ENCODE measurements at places on chromosomes 7 and 10.

GRCh38 chr7:72053292-72053691, 358.8 kb downstream of the CALN1 start:
- no peak for DNase-seq

DNA sequence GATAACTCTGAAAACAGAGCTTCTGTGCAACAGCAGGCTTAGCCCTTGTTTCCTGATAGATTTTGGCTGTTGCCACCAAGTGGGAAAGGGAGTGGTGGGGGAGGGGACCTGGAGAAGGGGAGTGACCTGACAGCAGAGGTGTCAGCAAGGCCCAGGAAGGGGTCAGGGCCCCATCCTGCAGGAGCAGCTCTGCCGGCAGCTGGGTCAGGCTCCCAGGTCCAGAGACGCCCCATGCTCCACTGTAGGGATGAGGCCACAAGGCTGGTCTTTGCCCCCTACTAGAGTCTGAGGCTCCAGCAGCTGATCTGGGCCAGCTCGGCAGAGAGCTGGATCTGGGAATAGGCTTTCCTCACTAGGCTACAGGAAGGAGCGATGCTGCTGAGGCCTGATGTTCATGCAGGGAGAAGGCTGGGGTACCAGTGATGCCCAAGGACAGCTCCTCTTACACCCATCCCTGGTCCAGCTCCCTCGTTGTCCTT, 44.0 kb upstream of the ZMIZ1 start:
- DNase-seq, result no peak

DNA sequence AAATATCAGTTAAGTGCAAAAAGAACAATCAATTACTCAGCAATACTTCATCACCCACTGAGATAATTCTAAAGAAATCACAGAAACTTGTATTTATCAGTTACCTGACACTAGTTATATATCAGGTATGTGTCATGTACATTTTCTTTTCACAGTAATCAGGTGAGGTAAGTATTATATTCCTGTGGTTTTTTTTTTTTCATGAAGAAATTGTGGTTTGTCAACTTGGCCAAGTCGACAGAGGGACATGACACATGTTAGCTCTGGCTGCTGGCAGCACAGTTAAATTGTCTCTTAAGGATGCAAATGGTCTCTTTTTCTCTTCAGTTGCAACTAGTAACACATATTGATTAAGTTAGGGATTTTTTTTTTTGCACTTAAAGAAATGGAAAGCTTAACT, 13.7 kb upstream of the GPR141 start:
- no peak for DNase-seq

GRCh38 chr7:4345004-4345403, 337.1 kb upstream of the FOXK1 start:
- no peak for DNase-seq

GRCh38 chr10:87691506-87692070, 31.9 kb downstream of the PAPSS2 start:
- DNase-seq, result no peak

DNA sequence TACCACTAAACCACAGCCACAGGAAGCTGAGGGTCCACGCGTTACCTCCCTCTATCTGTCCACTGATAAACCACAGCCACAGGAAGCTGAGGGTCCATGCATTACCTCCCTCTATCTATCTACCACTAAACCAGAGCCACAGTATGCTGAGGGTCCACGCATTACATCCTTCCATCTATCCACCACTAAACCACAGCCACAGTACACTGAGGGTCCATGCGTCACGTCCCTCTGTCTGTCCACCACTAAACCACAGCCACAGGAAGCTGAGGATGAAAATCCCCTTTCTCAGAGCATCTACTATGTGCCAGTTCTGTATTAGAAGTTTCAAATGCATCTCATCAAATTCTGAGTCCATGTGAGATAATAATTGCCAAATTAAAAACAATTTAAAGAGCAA, 589.3 kb downstream of the DNAJB6 start:
- no peak for DNase-seq

DNA sequence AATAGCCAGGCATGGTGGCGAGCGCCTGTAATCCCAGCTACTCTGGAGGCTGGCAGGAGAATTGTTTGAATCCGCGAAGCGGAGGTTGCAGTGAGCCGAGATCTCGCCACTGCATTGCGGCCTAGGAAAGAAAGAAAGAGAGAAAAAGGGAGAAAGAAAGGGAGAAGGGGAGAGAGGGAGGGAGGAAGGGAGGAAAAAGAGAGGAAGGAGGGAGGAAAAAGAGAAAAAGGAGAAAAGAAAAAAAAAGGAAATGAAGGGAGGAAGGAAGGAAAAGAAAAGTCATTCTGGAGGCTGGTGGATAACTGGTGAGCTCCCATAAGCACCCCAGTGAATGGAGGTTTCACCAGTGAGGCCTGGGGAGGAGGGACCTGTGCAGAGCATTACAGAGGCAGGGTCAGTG, 7.6 kb upstream of the OGDHL start:
- no peak for DNase-seq

DNA sequence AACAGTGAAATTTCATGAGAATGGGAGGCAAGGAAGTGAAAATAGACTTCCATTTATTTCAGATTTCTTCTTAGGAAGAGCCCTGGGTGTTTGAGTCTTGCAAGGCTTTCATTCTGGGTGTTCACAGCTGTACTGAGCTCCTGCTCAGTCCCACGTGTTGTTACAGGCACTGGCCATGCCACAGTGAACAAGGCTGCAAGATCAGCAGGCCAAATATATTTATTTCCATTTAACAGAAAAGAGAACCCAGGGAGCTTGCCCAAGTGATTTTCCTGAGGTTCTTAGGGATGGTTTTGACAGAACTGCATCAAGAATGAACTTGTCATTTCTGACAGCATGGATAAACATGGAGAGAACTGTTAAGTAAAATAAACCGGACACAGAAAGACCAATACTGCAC, 54.5 kb upstream of the CD36 start:
- no peak for DNase-seq

- DNase-seq, result no peak
Observed at GRCh38 chr10:74677951-74678350, 148.4 kb upstream of the KAT6B start.

DNA sequence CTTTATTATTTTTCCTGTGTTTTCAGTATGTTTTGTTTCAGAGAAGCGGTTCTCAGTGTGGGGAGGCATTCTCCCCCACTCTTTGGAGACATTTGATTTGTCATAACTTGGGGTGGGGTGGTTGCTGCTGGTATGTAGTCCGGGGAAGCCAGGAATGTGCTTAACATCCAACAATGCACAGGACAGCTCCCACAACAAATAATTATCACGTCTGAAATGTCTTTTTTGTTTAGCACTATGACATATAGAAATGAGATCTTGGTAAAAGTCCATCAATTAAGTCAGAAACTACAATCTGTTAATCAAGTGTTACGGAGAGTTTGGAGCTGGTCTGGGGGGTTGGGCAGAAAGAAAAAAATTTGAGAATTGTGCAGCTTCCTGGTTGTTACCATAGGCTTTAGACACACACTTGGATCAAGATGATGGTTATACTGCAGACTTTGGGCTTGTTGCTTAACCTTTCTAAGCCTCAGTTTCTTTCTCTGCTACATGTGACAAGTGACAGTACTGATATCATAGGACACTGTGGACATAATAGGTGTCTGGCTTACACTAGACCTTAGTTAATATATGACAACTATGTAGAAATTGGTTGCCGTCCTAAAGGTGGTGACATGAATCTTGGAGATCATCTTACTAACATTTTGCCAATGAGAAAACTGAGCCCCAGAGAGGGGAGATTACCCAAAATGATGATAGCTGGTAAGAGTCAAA, 113.7 kb downstream of the LRMDA start:
- no peak for DNase-seq

- no peak for DNase-seq
Observed at GRCh38 chr7:2008936-2009540, 223.7 kb downstream of the MAD1L1 start.

GRCh38 chr10:59876695-59877094, 29.7 kb downstream of the CCDC6 start:
- no peak for DNase-seq

DNA sequence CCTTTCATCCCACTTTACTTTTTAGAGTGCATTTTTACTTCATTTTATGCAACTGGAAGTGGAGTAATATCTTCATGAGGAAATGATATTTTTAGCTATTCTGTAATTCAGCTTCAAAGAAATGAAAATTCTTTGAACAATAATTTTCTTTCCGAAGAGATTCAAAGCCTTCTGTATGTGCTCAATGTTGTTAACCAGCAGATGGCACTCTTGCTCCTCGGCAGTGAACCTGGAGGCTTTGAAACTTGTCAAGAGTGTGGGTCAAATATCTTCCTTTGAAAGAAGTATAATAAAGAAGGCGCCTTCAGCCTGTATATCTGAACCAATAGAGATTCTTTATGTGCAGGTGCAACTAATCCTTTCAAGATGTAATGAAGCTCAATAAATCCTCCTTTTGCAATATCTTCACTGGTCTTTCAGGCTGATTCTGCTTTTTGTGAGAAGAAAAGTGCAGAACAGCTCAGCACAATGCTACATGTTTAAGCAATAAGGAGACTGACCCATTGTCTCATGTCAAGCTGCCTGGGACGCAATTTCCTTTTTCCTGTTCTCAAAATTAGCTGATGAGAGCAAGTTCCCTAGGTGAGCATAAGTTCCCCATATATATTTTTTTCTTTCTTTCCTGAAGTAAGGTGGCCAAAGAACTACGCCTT, 258.4 kb downstream of the SEMA3A start:
- no peak for DNase-seq

DNA sequence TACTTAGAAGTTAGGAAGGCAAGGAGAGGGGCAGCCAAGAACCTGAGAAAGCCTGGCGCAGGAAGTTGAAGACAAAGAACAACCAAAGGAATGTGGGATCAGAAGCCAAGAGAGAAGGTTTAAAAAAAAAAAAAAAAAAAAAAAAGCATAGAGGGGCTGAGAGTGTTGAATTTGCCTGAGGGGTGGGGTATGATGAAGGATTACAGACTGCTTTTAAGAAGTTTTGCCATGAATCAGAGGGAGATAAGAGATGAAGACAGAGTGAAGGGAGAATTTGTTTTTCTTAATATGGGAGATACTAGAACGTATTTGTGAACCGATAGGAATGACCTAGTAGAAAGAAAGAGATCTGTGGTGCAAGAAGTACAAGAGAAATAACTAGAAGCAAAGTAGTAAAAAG, 6.7 kb downstream of the SLC26A4 start:
- DNase-seq, result no peak

GRCh38 chr7:79787623-79788022, 334.2 kb upstream of the MAGI2 start:
- DNase-seq, result no peak

DNA sequence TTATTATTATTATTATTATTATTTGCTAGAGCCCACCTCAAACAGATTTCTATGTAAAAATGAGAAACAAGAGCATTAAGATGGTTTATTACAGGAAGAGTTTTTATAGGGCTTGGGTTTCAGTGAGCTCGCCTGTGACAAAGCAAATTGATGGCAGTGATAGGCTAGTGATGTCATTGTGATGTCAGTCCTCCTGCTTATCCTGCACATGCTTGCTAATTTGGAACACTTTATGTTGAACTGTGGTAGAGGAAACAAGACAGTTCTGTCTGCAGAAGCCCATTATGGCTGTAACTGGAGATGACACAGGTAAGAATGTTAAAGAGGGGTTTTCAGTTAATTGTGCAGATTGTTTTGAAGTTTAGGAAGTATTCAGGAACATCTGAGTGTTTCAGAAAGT, 68.3 kb downstream of the CREM start:
- no peak for DNase-seq

DNA sequence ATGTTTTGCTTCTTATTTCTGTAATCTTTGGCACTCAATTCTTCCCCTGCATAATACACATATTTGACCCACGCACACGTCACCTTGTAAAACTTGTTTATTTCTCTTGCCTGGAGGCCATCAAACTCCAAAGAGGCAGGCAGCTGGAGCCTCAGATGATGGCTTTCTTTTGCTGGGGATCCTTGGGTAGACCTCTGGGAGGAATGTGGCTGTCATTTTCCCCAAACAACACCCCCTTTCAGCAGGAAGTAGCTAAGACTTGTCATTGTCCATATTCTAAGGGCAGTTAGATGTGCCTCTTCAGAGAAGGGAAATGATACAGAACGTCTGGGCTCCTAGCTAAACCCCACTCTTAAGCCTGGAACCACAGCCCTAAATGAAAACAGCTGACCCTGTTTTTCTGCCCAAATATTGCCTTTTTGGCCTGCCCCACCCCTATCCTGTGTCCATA, 111.3 kb downstream of the ITGB8 start:
- no peak for DNase-seq

GRCh38 chr10:21078410-21079329, 181.6 kb upstream of the NEBL start:
- no peak for DNase-seq

DNA sequence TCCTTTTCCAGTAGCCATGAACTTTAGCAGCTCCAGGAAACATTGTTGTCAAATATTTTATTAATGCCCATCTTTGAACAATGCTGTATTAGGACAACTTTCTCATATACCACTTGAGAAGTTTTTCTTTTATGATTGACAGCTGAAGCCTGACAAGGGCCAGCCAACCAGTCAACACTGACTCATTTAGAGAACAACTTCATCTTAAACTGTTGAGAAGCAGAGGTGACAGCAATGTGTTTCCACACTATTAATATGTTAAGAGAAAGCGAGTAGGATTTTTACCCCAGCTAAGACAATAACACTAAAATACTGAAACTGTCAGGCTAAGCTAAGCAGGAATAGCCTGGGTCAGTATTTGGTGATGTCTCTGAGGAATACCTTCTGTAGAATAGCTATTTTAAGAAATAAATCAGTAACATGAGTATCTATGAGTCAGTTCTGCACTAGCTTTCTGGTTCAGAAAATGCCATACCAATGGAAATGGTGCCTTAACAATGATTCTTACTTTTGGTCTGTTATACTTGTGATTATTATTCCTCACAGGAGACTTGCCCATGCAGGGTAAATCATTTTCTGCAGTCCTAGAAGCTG, 168.8 kb upstream of the POT1 start:
- no peak for DNase-seq

DNA sequence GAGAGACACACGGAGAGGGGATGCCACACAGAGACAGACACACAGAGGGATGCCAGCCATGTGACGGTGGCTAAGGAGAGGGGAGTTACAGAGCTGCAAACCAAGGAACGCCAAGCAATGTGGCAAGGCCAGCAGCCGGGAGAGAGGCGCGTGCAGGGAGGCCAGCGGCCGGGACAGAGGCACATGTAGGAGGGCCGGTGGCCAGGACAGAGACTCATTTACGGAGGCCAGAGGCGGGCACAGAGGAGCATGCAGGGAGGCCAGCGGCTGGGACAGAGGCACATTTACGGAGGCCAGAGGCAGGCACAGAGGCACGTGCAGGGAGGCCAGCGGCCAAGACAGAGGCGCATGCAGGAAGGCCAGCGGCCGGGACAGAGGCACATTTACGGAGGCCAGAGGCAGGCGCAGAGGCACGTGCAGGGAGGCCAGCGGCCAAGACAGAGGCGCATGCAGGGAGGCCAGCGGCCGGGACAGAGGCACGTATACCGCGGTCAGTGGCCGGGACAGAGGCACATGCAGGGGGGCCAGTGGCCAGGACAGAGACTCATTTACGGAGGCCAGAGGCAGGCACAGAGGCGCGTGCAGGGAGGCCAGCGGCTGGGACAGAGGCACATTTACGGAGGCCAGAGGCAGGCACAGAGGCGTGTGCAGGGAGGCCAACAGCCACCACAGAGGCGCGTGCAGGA, 40.4 kb downstream of the INSIG1 start:
- no peak for DNase-seq

- no peak for DNase-seq
Observed at GRCh38 chr7:153496257-153496656, 555.9 kb upstream of the DPP6 start.

GRCh38 chr10:71209731-71210541, 2.4 kb upstream of the UNC5B start:
- DNase-seq, result no peak
